ENCODE measurements at places on chromosomes 2 and 18.

DNA sequence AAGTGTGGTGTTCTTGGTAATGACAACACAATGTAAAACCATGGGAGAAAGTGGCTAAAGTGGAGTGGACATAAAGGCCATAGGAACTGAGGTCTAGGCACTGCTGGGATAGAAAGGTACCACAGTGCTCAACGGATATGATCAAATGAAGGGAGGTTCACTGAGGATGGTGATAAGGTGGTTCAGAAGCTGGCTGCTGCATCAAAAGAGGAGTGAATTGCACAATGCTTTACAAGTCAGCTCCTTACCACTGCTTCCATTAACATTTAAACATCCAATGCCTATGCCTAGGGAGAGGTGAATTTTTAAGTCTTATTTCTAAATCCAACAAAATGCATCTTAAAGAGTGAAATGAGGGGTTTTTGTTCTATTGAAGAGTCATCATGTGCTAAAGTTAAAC lies 100.1 kb upstream of the ITGB6 start:
- no peak for DNase-seq

GRCh38 chr2:168320267-168320666 lies 72.9 kb upstream of the STK39 start:
- DNase-seq, result no peak

GRCh38 chr18:3405713-3406112 lies 44.3 kb upstream of the TGIF1 start:
- DNase-seq, result no peak

DNA sequence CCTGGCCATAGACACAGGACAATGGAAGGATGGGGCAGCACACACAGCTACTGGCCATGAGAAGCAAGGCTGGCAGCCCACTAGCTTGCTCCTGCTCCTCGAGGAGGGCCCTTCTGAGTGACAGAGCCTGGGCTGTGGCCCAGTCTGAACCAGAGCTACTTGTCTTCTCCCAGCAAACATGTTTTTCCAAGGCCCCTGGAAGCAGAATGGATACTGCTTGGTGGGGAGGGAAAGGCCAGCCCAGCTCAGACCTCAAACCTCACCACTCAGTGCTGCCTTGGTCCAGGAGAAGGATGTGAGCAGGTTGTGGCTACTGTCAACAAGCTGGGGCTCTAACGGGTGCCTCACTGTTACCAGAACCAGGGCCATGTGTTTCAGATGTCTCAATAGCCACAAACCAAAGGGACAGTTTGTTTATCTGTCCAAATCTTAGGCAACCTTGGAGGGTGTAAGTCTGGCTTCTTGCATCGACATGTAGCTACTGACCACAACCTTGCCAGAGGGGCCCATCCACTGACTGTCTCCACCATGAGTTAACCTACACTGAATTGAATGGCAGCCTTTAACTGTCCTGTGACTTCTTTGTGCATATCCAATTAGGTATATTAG lies 98.6 kb downstream of the TGFA start:
- no peak for DNase-seq

DNA sequence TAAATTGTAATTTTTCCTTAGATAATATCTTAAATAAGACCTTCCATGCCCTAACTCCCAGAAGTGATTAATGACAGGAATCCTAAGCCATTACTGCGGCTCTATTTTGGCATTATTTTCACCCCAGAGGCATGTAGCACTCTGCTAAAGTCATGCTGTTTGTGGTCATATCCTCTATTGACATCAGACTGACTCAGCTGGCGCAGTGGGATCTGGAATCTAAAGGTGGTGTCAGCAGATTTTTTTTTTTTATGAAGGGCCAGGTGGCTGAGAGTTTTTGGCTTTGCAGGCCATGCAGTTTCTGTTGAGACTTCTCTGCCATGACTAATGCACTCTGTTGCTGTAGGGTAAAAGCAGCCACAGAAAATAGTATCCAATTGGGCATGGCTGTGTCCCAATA lies 64.1 kb upstream of the ACVR1C start:
- DNase-seq, result no peak

DNA sequence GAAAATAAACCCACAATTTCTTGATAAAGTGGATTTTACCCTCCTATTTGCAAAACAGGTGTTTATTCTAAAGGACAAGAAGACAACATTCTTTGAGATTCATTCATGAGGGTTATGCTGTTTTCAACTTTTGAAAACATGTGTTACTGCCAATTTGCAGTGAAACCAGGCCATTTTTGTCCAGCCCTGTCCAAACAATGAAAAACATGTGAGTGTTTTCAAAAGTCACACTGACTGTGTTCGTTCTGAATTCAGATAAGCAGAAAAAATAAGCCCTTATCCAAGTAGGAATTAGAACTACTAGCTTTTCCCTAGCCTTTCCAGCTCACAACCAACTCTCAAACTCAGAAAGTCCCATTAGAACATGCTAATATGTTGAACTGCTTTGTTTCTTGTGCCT lies 148.1 kb upstream of the PID1 start:
- DNase-seq, result no peak

DNA sequence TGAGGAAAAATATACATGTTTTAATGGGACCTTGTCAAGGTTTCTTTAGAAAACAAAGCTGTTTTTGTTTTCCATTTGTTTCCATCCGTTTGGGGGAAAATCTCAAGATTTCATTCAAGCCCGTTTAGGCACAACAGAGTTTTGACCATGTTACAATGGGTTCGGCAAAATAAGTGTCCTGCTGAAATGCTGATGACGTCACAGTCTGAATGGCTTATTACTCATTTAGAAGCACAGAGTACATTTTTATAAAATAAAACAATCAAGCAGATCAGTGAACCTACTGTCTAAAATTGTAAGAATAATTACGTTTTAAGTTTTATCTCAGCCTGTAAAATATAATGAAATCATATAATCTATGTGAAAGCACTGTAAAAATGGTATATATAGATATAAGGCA lies 174.2 kb downstream of the MYT1L start:
- DNase-seq, result no peak

- no peak for DNase-seq
Measured at GRCh38 chr18:53629337-53629736, 595.1 kb downstream of the MBD2 start.

DNA sequence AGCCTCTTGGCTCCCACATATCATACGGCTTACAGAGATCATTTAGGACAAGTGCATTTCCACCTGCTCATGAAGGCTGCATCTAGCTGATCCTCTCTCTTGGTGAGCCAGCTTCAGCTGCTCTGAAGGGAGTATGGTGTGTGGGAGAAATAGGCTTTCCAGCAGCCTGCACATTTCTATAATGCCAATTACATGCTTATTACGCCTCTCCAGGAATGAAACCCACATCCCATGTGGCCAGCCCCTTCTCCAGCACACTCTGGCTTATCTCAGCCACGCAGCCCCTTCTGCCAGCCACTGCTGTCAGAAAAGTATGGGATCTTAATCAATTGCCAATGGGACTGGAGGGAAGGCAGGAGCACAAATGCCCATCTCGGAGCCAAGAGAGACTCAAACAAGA lies 117.5 kb downstream of the GALNT14 start:
- no peak for DNase-seq

DNA sequence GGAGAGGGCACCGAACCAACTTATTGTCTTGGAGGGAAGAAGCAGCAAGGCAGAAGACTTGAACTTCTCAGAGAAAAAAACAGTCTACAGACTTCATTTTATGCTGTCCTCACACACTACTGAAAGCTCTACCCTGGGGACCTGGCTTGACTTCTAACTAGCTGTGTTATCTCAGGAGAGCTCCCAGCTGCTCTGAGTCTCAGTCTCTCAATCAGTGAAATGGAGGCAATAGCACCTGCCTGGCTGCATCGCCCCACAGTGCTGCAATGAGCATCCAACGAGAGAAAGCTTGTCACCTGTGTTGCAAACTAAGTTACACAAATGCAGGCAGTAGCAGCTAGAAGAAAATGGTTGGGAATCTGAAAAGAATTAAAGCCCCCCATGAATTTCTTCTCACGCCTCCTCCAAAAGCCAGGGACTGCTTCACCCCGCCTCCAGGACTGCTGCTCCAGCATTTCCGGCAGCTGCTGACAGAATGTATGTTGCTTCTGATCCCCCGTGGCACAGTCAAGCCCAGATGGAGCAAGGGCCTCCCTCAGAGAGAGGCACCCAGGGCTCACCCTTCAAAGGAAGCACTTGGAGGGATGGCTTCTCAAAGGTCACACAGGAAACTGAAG lies 116.3 kb downstream of the BCL11A start:
- no peak for DNase-seq

DNA sequence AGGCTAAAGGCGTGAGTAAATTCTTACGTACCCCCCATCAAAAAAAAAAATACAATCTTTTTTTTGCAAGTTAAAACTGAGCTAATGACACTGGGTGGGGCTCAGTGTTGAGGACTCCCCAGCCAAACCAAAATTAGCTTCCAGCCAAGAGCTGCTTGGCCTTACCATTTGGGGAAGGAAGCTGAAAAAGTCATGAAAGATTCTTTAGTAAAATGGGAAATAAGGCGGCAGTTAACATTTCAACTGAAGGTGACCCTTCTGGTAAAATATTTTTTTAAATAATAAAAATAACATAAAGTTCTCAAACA lies 16.4 kb downstream of the SMAD7 start:
- DNase-seq, result no peak

GRCh38 chr2:4465671-4466070 lies 762.3 kb downstream of the DCDC2C start:
- no peak for DNase-seq

GRCh38 chr18:35933982-35934381 lies 38.5 kb upstream of the RMP24 start:
- DNase-seq, result no peak

DNA sequence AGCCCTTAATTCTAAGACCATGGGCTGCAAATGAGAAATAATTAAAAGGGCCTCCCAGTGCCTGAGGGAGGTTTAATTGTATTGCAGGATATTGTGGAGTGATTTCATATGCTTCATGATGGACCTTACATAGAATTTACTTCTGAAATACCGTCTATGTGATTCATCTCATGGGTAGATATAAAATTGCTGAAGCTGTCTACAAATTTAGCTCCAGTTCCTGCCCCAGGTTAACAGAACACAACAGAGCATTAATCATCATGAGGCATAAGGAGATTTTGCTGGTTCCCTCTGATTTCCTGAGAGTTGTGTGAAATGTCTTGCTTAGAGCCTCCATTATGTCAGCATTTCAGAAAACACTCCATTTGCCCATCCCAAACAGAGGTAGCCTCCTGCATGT lies 770 bp downstream of the UPP2 start:
- no peak for DNase-seq

DNA sequence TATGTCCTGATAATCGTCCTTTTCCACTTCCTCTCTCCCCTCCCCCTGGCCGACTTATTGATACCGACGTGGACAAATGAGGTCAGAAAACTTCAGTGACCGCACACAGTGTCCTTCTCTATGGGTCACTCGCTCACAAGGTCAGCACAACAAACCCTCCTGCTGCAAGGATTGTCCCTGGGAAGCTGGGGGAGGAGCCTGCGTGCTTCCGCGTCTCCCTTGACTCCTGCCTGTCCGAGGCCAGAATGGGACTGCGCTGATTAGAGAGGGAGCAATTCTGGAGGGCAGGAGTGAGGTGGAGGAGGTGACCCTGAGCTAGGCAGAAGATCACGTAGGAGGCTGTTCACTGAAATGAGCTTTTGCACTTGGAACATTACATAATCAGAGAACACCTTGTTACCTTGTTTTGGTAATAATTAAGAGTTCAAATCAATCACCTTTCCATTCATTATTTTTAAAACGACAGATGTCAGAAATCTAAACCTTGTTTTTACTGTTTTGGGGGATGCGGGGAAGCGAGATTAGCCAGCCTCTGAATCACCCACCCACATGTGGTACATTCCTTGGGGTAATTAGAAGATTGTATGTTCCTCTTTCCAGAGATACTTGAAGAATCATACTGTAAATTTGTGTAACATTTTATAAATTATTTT lies 70.6 kb downstream of the CTAGE1 start:
- no peak for DNase-seq

- no peak for DNase-seq
Measured at GRCh38 chr2:68798569-68798968, 64.0 kb downstream of the ARHGAP25 start.

DNA sequence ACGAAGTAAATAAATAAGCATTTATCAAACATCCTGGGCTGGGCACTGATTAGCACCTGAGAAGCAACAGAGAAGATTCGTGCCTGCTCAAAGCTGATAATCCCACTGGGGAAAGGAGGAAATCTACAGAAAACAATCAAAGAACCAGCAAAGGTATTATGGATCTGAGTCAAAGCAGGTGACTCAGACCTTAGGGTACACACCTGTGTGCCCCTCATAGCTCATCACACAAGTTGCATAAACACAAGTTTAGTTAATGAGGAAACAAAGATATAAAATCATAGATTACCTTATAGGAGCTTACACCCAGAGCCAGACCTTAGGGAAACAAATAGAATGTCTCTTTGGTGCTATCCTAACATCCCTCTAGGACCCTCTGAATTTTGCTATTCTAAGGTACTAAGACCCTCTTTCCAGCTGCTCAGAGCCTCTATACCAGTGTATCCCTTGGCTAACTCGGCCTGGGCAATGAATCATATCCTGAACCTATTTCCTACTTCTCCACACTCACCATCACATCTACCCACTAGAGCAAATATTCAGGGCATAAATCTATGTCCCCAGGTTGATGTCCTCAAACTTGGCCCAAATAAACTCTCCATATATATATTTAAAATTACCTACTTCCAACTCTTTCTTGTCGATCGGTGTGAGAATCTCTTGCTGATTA lies 19.3 kb upstream of the CTIF start:
- no peak for DNase-seq

- DNase-seq, result no peak
Measured at GRCh38 chr2:61807036-61807757, 46.7 kb downstream of the FAM161A start.

DNA sequence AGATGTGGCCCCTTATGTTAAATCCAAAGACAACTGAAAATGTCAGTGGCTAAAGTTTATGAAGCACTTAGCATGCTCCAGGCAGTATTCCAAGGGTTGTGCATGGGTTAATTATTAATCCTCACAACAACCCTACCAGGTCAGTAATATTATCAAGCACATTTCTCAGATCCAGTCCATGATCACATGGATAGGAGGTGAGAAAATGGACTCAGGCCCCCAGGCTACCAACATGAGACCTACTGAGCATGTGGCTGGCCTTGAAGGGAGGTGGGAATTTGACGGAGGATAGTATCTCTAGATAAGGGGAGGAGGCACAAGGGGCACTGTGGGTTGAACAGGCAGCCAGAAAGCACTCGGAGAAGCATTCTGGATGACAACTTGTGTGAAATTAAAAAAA lies 412.0 kb downstream of the MEIS1 start:
- no peak for DNase-seq

DNA sequence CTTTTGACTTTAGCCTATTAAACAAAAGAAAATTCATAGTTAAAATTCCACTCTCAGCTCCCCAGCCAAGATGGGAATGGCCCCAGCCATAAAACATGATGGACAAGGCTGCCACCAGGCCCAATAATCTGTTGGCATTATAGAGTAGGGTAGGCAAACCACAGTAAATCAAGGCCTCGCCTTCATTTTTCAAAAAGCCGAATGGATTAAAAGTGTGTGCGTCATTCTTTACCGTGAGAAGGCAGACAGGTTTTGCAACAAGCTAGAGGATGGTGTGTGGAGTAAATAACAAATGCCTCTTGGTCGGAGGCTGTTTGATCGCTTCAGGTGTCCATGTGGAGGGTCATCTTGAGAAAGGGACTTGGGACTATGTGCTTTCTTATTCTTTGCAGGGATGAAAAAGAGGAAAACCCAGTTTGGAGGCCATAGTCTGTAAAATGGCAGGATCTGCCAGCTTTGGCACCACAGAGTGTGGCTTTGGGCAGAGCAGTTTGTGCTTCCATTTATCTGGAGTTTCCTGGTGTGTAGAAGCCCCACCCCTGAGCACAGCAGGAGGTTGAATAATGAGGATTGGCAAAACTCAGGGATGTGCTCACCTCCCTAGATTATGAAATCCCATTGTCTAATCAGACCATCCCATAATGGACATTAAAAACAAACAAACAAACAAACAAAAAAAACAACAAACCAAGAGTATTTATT lies 57.1 kb upstream of the ITGB6 start:
- no peak for DNase-seq

Measured in stimulated activated CD8-positive, alpha-beta memory T cell treated with anti-CD3 and anti-CD28 coated beads, Interleukin-7, amount 100 ng/mL, for 1 hour (primary cell).